Stomach (tissue), 19 donors: ENCODE measurements at places on chromosomes 3 and 15. TPM values are rescaled to one million over a fixed set of nuclear protein-coding genes. Genes with fewer than 3 reads are reported as not detected.

Gene AGBL1
- total RNA-seq = under 0.01 TPM

Gene CHSY1
- total RNA-seq = 35.1 TPM

Gene TLR9
- not detected for total RNA-seq

Gene TRANK1
- 7.6 TPM for total RNA-seq

Gene SLC22A13
- 0.73 TPM for total RNA-seq

Gene KLHL6
- 0.58 TPM for total RNA-seq

Gene ADAM10
- 20.4 TPM for total RNA-seq

Gene ZNF501
- 3.5 TPM for total RNA-seq

Gene ERC2
- not detected for total RNA-seq

Gene SV2B
- not detected for total RNA-seq

Gene ROPN1
- total RNA-seq = 0.55 TPM

Gene TJP1
- total RNA-seq = 167 TPM

Gene MAP1A
- total RNA-seq = 4.8 TPM

DNA sequence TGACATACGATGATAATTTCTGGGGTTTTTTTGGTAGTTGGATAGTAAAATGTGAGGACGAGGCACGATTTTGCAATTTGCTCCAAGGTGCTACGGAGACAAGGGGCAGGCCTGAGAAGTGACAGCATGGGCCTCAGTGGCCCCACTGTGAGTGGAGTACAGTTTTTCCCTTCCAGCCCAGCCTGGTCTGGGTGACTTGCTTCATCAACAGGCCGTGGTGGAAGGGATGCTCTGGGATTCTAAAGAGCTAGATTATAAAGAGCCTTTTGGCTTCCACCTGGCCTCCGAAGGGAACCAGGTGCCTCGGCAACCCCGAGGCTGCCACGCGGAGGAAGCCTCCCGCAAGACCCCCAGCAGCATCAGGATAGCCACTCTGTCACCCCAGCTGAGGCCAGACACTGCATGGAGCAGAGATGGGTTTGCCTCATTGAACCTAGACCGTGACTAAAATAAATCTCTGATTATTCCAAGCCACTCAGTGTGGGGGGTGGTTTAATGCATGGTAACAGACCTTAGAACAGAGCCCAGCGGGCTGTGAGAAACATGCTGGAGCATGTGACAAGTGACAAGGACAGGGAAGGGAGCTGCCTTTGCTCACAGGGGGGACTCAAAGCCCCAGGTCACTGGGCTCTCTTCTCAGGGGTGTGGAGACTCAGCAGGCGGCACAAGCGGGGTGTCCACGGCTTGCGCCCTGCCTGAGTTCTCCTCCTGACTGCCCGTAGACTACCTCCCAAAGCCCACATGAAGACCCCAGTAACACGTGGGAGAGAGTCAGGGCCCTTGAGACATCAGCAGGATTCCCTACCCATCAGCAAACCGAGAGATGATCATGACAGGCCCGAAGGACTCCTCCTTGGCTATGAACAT lies 22.6 kb upstream of the SLC41A3 start:
- DNase-seq = no peak

DNA sequence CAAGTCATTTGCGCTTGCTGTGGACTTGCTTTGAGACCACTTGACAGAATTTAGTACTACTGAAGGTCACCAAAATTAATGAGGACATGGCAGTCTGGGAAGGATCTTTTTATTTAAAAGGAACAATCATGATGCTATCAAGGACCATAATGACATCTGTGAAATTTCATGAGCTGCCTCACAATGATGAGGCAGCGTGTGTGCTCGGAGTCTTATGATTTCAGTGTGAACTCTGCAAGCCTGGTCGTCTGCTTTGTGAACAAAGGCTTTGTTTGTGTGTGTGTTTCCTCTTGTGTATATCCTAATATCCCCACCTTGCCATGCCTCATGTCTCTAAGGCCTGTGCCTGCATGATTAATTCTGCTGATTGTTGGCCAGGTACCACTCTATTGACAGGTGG lies 46.7 kb downstream of the RAD54L2 start:
- DNase-seq = peak; percentile 19

GRCh38 chr3:138463724-138464490 lies 29.5 kb downstream of the ESYT3 start:
- no peak for DNase-seq

DNA sequence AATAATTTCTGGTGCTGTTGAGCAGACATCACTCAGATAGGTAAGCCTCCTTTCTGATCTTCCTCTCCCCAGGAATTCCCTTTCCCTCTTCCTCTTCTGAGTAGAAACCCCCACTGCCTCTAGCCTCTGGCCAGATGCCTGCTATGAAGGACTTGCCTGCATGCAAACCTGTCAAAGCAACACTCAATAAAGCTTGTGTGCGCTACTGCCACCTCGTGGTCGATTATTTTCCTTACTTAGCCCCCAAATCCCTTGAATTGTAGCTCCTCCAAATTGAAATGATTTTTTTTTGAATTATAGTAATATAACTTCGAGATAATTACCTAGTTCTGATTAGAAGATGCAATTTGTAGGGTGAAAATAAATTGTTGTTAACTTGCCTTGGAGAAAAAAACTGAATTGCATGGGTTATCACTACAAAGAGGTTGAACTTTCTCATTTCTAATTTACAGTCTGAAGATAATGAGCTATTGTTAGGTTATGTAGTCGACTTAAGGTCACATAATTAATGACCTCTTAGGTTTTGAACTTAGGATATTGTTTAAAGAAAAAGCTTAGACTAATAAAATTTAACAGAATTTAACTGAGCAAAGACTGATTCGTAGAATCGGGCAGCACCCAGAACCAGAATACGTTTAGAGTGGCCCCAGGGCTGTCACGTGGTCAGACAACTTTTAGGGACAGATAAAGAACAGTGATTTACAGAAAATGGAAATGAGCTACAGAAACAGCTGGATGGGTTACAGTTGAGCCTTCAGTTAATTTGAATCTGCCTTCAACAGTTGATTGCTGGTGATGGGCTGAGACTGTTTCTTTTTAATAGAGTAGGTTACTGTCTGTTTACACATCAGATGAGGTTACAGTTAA lies 269.3 kb downstream of the ARPP21 start:
- peak; percentile 88 for DNase-seq

- DNase-seq = peak; percentile 47
Measured at GRCh38 chr15:37133602-37134001, 33.3 kb upstream of the MEIS2 start.

- peak; percentile 61 for DNase-seq
Measured at GRCh38 chr3:160486459-160486869, 36.9 kb upstream of the TRIM59 start.

GRCh38 chr3:123816673-123817207 lies 67.4 kb downstream of the MYLK start:
- peak; percentile 45 for DNase-seq

- DNase-seq = no peak
Measured at GRCh38 chr3:153246806-153247205, 84.8 kb downstream of the RAP2B start.

DNA sequence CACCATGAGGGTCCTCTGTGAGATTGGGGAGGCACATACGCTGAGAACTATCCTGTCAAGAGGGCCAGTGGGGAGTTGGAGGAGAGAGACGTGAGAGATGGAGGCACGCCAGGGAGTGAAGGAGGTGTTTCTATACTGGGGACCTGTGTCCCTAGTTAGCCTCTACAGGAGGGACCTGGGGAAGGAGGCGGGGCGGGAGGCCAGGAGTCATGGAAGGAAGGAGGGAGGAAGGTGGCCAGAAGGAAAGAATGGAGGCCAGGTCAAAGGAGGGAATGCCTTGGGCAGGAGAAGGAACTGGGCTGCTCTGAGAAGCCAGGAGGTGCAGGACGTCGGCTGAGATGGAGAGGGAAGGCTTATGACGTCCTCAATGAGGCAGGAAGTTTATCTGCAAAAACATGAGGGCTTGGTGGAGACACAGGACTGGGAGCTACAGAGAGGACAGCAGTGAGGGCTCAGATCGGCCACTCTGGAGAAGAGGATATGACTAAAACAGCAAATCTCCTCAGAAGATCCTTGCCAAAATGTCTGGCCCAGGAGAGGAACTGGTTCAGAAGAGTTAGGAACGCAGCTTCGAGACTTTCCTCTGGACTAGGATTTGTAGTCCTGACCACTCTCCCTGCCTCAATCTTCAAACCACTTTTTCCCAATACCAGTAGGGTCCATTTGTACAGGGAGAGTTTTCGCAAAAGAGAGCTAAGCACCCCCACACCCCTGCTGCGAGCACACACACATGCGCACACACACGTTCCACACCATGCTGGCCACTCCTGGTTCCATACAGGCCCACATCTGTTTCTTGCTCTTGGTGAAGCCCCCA lies 59.9 kb downstream of the ADCY5 start:
- no peak for DNase-seq

- DNase-seq = no peak
Measured at GRCh38 chr15:77243135-77243534, 172.2 kb upstream of the TSPAN3 start.

DNA sequence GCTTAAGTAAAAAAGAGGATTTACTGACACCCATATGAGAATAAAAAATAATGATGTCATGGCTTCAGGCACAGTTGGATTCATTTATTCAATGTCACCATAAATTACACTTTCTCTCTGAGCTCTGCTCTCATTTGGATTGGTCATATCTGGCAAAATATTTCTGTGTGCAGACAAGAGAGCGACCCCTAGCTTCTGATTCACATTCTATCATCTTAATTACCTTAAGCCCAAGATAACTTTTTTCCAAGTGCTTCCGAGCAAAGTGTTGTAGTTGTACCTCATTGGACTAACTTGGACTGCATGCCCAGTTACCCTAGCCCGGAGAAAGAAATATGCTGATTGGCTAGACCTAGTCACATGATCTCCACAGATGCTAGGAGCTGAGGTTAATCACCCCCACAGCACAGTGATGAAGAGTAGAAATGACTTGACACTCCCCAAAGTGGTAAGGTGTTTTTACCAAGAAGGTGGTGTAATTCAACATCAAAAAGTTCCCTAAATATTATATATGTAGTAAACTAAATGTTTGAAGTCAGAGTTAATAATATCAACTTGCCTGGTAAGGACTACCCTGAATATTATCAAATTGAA lies 552.2 kb upstream of the SUCLG2 start:
- DNase-seq = no peak

GRCh38 chr3:54481606-54482365 lies 359.4 kb downstream of the CACNA2D3 start:
- no peak for DNase-seq

GRCh38 chr3:125141596-125142419 lies 70.7 kb downstream of the SLC12A8 start:
- DNase-seq = peak; percentile 89

DNA sequence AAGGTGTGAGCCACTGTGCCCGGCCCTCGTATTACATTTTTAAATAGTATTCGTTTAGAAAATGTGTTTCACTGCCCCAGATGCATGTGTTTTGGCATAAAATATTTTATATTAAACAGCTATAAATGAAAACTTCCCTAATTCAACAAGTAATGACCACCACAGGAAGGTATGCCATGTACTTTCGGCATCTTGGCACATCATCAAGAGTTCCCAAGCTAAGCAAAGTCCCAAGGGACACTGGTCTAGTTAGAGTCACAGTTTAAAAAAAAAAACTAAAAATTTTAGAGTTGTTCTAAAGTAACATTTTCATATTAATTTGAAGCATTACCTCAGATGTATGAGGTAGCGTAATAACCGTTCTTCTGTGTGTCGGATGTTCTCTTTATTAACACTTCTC lies 15.6 kb upstream of the ARPP19 start:
- DNase-seq = no peak

DNA sequence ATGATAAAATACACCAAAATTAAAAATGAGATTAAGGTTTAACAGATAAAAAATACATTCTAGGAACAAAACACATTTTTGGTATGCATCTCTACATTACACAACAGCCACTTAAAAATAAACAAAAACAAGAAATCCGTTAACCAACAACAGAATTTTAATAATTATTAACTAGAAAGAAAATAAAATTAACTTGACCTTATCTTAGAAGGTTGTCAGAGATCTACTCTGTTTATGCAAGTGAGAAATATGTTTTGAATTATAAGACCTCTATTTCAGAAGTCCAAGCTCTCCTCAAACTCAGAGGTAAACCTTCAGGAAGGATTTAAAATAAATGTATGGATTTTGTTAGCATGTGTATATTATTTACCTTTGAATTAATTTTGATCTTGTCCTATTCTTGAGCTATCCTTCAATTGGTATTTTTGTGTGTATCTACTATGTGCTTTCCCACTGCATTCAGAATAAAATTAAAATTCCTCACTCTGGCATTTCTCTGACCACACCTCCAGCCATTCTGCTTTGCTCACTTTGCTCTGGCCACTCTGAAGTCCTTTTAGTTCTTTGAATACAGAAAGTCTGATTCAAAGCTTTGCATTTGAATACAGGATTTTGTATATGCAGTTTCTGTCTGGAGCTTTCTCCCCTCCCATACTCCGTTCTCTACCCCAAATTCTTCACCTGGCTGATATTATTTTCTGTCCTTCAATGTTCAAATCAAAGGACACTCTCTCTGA lies 352.0 kb downstream of the ZBTB20 start:
- no peak for DNase-seq

- no peak for DNase-seq
Measured at GRCh38 chr3:145294572-145294971, 866.4 kb downstream of the PLOD2 start.

GRCh38 chr3:49456466-49456865 lies 13.6 kb upstream of the DAG1 start:
- DNase-seq = no peak

DNA sequence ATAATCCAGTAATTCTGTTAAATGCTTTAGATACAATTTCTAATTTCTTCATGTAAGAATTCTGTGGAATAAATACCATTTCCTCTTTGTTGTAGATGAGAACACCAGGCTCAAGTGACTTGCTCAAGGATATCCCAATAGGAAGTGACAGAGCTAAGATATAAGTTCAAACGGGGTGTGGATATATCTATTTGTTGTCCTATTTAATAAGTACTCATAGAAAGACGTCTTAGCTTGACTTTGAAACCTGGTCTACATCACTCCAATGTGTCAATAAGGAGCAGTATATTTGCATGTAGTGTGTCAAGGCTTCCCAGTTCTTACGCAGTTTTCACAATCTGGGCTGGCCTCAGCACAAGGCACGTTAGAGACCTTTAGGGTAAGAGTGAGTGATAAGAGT lies 4.7 kb upstream of the GCSAM start:
- no peak for DNase-seq
